ENCODE measurements at places on chromosomes 3 and 15.

- DNase-seq = no peak
Measured at GRCh38 chr3:88807491-88808105, 299.8 kb upstream of the EPHA3 start.

DNA sequence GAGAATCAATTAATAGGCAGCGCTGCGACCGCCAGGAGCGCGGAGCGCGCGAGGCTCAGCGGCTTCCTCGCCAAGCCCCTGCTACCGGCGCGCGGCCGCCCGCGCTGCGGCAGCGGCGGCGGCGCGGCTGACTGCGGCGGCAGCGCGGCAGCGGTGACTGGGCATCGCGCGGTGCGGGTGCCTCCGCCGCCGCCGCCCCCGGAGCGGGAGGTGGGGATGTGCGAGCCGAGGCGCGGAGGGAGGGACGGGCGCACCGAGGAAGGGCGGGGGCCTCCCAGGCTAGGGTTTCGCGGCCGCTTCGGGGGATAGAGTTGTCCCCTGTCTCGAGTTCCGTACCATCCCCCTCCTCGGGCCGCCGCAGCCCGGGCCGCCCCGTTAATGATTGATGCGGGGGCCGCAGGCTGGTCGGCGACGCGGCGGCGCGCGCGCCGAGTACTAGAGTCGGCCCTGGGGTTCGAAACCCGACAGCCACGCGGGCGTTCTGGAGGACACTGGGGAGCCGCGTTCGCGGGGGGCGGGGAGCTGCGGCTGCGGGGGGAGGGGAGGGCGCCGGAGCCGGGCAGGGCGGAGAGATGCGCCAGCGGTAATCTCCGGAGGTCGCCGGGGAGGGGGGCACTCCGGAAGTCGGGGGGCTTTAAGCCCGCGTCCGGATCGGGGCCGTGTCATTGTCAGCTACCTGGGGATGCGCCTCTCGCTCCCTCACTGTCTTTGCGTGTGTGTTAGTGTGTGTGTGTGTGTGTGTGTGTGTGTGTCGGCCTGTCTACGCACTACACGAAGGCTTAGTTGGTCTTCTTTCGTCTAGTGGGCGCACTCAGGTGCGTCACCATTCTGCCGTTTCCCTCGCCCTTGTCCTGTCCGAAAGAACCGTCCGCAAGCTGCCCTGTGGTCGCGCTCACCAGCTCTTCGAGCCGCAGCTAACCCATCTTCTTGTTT, at the start of gene PAQR9:
Gene PAQR9, minus strand, starts transcription at position 159 of the 933 bp plus-strand sequence. CDS start 338 bp downstream, outside the sequence.
- DNase-seq = no peak

GRCh38 chr3:10283638-10284037, 9.1 kb downstream of the GHRL start:
- peak; percentile 21 for DNase-seq

DNA sequence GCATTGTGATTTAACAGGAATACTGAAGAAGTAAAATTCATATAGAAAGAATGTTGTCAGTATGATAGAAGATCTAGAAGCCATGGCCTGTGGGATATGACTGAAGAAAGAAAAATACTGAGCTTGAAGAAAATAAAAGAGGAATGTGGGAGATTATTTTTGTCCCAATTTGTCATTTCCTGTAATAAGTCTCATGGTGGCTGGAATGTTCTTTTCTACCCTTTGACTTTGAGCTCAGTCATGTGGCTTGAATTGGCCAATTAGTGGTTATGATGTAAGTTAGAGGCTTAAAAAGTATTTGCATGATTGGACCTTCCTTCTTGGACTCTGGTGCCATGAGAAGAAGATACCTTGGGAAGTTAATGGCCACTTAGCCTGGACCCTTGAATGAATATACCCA, 14.1 kb downstream of the APH1B start:
- no peak for DNase-seq

- DNase-seq = no peak
Measured at GRCh38 chr15:94834494-94834893, 603.1 kb downstream of the MCTP2 start.

DNA sequence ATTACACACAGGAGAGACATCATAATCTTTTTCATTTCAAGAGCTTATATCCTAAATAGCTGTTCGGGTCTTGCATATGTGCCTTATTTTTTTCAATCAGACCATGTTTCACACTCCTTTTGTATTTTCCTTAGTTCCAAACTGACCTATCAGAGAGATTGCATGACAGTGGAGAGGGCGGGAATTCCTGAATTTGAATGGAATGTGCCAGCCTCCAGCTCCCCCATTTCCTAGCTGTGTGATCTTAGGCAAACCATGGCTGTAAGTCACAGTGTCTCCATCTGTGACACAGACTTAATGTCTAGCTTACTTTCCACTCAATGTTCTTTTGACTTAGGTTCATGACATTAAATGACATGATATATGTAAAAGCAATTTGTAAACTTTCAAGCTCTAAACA, 62.0 kb upstream of the CSTA start:
- no peak for DNase-seq

- DNase-seq = no peak
Measured at GRCh38 chr3:154430014-154430413, at the start of gene GPR149. TSS of gene GPR149 (minus strand) at chr3:154430190. CDS start at chr3:154429615, 575 bp downstream.

GRCh38 chr3:161969867-161970266, 473.3 kb downstream of the OTOL1 start:
- no peak for DNase-seq

DNA sequence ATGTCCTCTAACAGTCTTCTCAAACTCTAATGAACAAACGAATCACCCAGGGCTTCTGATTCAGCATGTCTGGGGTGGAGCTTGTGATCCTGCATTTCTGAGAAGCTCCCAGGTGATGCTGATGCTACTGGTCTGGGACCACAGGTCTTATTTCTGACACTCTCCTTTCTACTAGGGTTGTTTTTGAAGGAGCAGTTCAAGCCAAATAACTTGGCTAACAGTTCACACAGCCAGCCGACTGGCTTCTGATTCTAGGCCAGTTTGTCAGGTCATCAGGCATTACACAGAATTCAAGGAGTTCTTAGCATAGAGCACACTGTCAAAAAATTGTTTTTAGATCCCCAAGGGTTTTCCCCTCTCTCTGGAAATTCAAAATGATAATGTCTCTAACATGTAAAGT, 100.7 kb downstream of the TIGIT start:
- DNase-seq = no peak

- DNase-seq = no peak
Measured at GRCh38 chr3:21621181-21621651, 129.8 kb downstream of the ZNF385D start.

GRCh38 chr3:68306571-68306970, 625.8 kb downstream of the TAFA4 start:
- DNase-seq = no peak

GRCh38 chr15:41985236-41986160, 13.1 kb upstream of the EHD4 start:
- DNase-seq = no peak

DNA sequence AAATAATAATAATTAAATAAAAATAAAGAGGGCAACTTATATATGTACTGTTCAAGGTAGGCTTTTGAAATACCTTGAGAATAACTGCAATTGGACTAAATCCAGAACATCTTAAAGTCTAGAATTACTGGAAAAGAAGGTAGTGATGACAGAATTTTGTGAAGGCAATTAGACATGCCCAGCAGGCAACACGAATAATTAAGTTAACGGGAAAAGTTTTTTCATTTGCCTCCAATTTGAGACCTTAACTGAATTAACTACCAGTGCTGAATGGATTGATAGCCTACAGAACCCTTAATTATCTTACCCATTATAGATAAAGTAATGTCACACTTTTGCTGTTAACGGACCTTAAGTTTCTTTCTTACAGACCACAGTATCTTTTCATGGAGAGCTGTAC, 13.3 kb downstream of the COX5A start:
- no peak for DNase-seq

- no peak for DNase-seq
Measured at GRCh38 chr15:69673291-69673881, 220.8 kb downstream of the RPLP1 start.

GRCh38 chr3:181719991-181720680, 8.4 kb downstream of the SOX2 start:
- DNase-seq = no peak

GRCh38 chr3:105362021-105362665, 4.6 kb upstream of the ALCAM start:
- DNase-seq = no peak
